NCI-H460 (cell line): ENCODE measurements at places on chromosomes 2 and 18. TPM values are rescaled to one million over a fixed set of nuclear protein-coding genes. Genes with fewer than 3 reads are reported as not detected.

DNA sequence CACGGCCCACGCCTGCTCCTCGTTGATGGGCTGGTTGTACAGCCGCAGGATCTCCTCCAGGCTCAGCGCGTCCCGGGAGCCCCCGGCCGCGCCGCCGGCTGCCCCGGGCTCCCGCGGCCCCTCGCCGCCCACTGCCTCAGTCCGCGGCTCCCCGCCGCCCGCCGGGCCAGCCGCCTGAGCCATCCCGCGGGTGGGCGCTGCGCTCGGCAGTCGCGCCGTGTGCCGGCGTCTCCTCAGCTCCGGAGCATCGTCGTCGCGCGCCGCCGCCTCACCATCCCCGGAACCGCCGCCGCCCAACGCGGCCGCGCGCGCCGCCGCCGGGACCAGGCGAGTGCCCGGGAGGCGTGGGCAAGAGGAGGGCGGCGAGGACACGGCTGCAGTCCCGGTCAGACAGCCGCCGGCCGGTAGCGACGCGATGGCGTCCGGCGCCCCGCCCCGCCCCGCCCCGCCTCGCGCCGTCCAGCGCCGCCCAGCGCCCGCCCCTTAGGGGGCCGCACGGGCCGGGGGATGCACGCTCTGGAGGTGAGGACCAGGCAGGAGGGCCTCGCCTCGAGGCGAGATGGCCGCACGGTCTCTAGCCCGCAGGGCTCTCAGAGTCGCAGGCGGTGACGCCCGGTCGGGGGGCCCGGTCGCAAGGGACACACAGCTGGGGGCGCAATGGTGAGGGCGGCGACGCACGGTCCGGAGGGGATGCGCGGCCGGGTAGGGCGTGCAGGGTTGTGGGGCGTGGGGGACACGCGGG is at the start of gene SPIRE1:
TSS of gene SPIRE1 (minus strand) at position 424 of the 742 bp plus-strand sequence. CDS start at position 183, 241 bp downstream.
- peak; percentile 58 for DNase-seq

GRCh38 chr2:173755798-173756197 is 209.4 kb downstream of the SP3 start:
- no peak for DNase-seq

DNA sequence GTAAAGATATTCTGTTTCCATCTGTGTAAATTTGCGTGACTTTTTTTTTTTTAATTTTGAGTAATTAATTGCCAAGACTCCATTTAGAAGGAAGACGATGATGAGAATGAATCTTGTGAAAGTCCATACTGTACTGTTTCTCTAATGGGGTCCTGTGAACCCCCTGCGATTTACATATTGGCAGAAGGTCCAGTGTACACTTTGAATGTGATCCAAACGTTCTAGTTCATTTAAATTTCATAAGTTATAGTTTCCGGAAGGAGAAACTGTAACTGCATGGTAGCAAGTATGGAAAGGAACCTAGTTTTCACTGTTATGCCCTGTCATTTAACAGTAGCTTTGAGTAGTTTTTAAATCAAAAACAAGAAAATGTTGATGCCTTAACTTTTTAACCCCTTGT is 166.7 kb downstream of the FMNL2 start:
- no peak for DNase-seq

DNA sequence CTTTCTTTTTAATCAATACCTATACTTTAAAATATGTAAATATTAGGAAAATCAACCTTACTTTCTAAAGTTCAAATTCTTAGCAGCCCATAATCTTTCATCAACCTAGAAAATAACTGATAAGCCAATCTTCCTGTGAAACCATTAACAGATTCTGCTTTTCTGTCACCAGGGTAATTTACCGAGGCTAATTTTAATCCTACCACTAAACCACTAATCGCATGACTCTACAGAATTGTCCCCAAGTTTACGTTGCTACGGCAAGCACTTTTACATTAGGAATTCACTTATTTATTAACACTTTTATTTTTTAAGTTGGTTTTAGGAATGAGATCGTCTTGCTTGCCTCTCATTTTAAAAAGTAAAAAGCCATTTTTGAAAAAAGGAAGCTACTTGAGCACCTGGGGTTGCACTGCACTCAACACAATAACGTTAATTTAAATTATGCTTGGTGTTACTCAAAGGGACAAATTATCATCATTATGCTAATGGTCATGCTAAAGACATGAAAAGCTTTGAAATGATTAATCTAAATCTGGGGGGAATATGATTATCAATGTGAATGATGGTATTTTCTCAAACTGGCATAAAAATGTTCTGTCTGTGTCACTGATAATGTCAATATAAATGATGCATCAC is 10.2 kb downstream of the ZNF516 start:
- no peak for DNase-seq

- DNase-seq = peak; percentile 46
Measured at GRCh38 chr2:109331896-109332848, 203.2 kb downstream of the SH3RF3 start.

DNA sequence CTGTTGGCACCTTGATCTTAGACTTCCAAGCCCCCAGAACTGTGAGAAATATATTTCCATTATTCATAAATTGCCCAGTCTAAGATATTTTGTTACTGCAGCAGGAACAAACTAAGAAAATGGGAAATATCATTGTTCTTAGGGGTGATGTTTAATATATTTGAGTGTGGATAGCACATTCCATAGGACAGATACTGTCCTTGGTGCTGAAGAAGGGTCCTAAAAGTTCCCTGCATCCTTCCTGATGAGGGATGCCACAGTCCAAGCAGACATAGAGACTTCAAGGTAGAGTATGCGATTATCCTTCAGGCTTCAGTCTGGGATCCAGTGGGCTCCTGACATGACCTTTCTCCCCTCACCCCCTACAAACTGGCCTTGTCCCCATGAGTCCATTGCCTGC is 689.0 kb downstream of the TDRD15 start:
- no peak for DNase-seq

GRCh38 chr18:67001052-67001451 is 397.2 kb upstream of the CDH19 start:
- DNase-seq = no peak

The TUBA3D gene
- total RNA-seq = not detected in 2 replicates

GRCh38 chr2:190996947-190997346 is 17.0 kb downstream of the STAT1 start:
- DNase-seq = no peak

GRCh38 chr2:181574321-181574720 is 82.6 kb downstream of the CERKL start:
- no peak for DNase-seq

The ONECUT2 gene
- total RNA-seq = 0.17 and 0.22 TPM in 2 replicates

GRCh38 chr2:215620528-215620927 is 184.7 kb upstream of the FN1 start:
- DNase-seq = no peak

The CD8B2 gene
- total RNA-seq = not detected in 2 replicates

DNA sequence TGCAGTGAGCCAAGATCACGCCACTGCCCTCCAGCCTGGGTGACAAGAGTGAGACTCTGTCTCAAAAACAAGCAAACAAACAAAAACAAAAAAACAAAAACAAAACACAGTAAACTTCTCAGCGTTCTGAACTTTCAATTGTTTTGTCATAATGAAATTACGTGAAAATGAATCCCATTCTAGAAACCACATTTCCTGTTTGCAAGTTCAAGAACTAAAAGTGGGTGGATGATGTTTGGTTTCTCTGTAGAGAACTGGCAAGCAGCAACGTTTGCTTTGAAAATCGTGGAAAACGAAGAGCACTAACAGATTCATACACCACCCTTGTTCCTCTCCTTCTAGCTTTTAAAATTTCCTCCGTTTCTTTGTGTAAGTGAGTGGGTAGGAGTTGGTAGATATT is 226.1 kb upstream of the LYPD1 start:
- DNase-seq = no peak
